Stimulated activated CD4-positive, alpha-beta T cell treated with anti-CD3 and anti-CD28 coated beads, TNF-alpha, amount 100 ng/mL, for 4 hours (primary cell): ENCODE measurements at places on chromosomes 7 and 10.

DNA sequence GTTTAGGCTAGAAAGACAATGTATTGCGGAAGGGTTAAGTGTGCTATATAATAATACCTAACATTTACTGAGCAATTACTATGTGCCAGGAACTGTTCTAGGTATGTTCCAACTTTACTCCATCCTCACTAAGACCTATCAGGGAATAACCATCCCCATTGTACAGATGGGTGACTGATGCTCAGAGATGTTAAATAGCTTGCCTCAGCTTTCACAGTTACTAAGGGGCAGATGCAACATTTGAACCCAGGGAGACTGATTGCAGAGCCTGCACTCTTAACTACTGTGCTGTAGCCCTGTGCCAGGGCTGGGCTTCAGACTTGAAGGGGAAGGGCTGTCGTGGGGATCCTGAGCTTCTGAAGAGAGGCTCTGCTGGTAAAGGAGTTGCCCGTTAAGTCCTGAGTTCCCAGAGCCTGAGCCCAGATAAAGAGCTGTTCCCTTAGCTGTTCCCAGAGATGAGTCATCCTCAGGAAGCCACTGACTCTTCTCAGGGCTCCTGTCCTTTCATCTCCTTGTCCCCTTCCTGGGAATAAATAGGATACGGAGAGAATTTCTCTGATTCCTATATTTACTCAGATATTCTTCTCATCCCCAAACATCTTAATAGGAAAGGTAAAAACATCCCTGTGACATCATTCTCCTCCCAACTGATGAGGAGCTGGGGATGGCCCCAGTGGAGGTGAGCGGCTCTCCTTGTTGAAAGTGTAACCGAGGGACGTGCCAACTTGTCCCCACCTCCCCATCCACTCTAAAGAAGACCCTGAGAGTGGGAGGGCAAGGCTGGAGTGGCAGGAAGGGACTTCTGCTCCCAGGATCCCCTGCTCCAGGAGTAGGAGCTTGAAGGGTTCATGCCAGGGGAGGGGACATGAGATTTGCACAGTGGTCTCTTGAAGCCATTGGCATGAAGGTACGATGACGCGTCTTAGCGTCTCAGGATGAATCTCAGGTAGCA is 28.0 kb upstream of the HABP2 start:
- DNase-seq: no peak

GRCh38 chr10:122047560-122047959 is 58.6 kb downstream of the TACC2 start:
- no peak for DNase-seq

- DNase-seq: peak; percentile 77
Measured at GRCh38 chr10:102245082-102245931, at the start of gene GBF1. Gene GBF1 (plus strand): TSS chr10:102245532. CDS start chr10:102258939, 13,407 bp downstream.

- DNase-seq: no peak
Measured at GRCh38 chr7:74343281-74344131, 54.3 kb downstream of the CLIP2 start.

DNA sequence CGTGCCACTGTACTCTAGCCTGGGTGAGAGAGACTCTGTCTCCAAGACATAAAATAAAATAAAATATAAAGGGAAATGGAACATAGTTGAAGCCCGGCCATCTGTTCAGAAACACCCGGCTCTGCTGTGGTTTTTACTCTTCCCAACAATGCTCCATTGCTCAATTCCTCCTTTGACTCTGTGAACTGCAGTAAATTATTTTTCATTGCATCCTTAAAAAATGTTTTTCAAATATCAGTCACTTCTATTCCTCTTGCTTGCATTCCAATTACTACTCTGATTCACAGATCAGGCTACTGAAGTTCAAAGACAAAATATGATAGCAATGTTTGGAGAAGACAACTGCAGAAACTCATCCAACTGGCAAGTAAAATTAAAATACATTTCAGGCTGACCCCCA is 983.0 kb downstream of the SORCS1 start:
- no peak for DNase-seq

DNA sequence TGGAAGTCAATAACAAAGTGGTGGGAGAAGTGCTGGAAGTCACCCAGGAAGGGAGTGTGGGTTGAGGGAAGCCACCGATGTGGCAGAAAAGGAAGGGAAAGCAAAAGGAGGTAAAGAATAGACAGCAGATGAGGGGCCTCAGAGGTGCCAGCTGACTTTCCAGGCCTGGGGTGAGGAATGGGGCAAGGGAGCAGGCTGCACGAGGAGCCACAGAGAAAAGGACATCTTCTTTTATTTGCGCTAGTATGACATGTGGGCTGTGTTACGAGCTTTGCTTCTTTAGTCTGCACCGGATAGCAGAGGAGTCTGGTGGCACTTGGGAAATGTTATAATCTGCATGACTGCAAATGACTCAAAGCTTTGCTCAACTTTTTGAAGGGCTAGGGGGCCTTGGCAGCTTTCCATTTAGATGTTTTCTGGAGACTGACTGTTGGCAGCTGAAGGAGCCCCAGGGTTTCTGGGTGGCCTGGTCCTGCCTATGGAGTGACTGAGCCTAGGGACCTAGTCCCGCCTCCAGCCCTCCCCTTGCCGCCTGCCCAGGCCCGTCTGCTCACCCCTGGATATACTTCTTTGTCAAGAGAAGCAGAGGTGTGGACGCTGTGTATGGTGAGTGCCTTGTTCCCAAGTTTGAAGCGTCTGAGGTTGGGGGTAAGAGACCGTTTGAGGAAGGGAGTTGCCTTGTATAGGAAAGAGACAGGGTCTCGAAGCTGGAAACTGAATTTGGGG is 5.1 kb downstream of the PRXL2A start:
- DNase-seq: no peak

- no peak for DNase-seq
Measured at GRCh38 chr7:139387594-139387993, 27.9 kb downstream of the LUC7L2 start.

DNA sequence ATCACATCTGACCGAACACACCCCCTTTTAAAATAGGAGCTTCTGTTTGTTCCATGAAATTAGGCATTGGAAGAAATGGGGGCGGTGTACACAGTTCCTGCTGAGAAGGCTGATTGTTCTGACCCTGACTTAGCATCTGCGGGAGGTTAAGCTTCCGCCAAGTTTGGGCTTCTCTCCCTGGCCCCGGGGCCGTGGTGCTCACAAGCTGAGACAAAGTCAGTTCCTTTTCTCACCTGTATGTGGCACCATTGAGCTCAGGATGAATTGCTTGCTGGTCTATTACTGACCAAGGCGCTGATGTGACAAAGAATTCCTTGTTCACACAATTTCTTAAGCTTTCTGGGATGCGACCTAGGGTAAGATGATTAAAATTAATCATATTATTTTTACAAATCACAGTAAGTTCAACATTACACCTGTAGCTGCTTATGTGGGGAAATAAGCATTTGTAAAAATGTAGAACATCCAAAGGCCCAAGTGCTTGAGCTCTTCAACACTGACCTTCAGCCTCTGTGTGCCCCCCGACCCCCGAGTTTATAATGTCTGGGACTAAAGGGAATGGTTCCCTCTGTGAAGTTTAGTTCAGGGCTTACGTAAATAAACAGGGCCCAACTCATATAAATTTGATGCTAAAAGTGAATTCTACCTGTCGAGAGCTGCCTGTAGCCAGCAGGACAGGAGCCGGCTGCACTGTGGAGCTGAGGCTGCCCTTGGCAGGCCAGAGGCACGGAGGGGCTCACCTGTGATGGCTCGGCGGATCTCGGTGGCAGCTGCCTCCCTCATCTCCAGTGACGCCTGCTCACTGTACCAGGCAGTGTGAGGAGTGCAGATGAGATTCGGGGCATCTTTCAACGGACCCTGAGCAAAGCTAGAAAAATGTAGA is 50.8 kb downstream of the ZRANB1 start:
- no peak for DNase-seq

DNA sequence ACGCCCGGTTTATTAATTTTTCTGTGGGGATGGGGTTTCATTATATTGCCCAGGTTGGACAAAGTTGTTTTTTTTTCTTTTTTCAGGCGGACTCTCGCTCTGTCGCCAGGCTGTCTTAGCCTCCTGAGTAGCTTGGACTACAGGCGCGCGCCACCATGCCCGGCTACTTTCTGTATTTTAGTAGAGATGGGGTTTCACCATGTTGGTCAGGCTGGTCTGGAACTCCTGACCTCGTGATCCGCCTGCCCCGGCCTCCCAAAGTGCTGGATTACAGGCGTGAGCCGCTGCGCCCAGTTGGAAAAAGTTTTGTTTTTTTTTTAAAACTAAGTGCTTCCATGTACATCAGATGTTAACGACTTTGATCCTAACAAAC is 542 bp upstream of the ZNF394 start:
- no peak for DNase-seq

GRCh38 chr10:71779641-71780040 is 6.3 kb upstream of the VSIR start:
- DNase-seq: no peak

GRCh38 chr10:113780681-113781250 is 29.3 kb downstream of the PLEKHS1 start:
- no peak for DNase-seq

GRCh38 chr10:106938513-106938912 is 226.0 kb downstream of the SORCS1 start:
- DNase-seq: no peak

- peak; percentile 37 for DNase-seq
Measured at GRCh38 chr7:105806592-105807447, 69.6 kb downstream of the ATXN7L1 start.

GRCh38 chr10:97553575-97554031 is 19.0 kb upstream of the ANKRD2 start:
- peak; percentile 31 for DNase-seq

DNA sequence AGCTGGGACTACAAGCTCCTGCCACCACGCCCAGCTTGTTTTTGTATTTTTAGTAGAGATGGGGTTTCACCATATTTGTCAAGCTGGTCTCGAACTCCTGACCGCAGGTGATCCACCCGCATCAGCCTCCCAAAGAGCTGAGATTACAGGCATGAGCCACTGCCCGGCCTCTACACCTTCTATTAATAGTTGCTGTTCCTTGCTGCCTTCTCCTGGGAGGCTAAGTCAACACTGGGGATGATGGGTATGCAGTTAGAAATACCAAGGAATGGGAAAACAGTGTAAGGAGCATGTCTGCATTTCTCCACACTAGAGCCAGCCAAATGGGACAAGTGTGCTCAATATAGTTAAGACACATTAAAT is 97.3 kb upstream of the PDLIM1 start:
- DNase-seq: no peak

DNA sequence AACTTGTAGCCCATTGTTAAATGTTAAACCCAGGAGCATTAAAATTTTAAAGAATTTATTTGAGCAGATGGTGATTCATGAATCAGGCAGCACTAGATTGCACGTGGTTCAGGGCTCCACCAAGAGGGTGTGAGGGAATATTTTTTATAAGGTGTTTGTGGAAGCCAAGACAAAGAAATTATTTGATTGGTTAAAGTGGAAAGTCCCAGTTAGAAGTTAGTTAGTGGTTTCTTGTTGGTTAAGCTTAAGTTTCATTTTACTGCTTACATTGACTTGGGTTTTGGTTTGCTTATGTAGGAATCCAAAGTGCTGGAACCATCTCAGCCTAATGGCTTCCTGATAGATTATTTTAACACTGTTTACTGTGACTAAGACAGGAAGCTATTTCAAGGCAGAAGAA is 906.2 kb downstream of the LRMDA start:
- DNase-seq: no peak

DNA sequence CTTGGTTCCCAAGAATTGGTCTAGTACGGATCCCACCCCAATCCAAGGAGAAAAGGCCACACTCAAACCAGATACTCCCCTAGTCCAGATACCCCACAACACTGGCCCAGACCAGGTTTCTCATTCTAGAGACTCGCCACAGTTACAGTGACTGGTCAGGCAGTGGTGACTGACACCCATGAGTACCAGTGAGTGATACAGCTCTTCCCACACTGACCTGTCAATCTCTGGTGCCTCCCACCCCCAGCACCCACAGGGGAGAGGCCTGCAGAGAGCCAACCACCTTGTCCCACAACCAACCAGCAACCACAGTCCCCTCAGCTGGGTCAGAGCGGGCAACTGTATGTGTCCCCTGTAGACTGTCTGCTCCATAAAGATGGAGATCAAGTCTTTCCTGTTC is 152.8 kb downstream of the NEURL1 start:
- no peak for DNase-seq

DNA sequence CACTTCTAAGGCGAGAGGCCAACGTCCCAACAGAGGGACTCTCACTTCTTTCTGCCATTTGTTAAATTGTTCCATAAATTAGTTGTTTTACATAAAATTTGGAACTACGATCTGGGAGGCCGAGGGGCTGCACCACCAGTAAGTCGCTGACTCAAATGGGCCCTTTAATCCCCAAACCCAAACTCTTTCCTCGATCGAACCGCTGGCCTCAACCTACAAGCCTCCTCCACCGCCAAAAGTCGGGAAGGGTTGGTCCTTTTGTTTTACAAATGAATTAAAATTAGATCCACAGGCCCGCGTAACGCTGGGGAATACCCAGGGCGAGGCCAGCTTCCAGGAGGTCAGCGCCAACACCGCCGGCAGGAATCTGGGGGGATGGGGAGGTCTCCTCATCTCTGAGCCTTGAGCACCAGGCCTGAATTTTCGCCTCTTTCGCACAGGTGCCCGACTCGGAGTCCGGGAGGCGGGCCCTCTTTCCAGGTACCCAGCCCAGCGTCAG is 1.2 kb upstream of the FOXI2 start:
- DNase-seq: no peak

GRCh38 chr7:104818961-104819880 is 194.8 kb upstream of the KMT2E start:
- no peak for DNase-seq

GRCh38 chr7:1368682-1369571 is 90.3 kb downstream of the MICALL2 start:
- peak; percentile 7 for DNase-seq

DNA sequence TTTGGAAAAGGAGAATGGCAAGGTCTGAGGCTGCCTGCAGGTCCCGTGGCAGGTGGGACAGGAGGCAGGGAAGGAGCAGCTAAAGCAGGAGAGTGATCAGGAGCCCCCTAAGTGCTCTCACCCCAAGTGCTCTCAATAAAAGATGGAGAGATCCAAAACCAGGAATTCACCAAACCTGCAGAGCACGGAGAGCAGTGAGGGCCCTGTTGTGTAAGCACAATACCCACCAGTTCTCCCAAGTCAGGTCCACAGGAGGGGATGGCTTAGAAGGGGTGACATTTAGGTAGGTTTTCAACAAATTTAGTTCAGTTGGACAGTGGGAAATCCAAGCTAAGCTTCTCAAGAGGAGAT is 40.8 kb downstream of the GNA12 start:
- no peak for DNase-seq

- no peak for DNase-seq
Measured at GRCh38 chr7:134058980-134059379, 68.2 kb upstream of the LRGUK start.

- DNase-seq: no peak
Measured at GRCh38 chr7:151658778-151659177, 139.1 kb upstream of the RHEB start.

GRCh38 chr10:116097239-116097784 is 175.7 kb downstream of the GFRA1 start:
- DNase-seq: no peak

GRCh38 chr10:71812913-71813590 is 38.0 kb downstream of the PSAP start:
- DNase-seq: no peak
